EL (cell line): ENCODE measurements at places on chromosomes 4 and X.

DNA sequence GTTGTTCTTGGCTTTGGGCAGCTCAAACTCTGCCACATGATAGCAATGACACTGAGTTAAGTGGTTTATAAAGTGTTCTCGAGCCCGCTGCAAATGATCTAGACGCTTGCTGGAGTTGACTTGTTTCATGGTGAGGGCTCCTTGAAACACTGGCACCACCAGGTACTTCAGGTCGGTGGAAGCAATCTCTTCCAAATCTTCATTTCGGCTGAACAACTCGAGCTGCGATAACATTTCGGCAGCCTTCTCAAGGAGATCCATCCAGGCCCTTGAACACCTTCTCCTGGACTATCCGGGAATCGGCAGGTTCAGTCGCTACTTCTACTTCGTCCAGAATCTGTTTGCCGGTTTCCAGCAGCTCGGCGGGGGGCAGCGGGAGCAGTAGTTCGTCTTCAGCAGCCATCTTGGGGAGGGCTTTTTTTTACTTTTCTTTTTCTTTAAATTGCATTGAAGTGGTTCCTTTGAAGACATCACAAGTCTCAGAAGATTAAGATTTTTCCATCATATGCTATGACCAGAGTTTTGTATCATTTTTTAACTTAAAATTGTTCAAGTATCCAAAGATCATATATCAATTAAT lies 28.0 kb downstream of the HNRNPDL start:
- no peak for DNase-seq

GRCh38 chr4:122456231-122457116 lies at the start of gene IL2:
Gene IL2 (minus strand): TSS chr4:122456725. CDS start chr4:122456440, 285 bp downstream.
- no peak for DNase-seq

- no peak for DNase-seq
Measured at GRCh38 chrX:131791608-131792355, 231.3 kb upstream of the STK26 start.

DNA sequence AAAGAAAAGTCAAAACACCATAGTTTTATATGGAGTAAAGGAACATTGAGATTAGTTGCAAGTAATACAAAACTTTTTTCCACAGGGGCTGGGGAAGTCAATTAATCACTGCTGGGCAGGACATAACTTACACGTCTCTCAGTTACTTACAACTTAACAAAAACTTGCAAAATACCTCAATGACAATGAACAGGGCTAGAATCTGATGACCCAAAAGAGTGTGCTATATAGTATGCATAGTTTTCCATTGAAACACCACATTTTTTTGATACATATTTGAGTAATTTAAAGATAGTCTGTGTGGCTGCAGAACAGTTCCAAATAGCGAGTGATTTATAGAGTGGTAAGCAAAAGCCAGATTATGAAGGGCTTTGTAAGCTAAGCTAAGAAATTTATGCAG lies 172.3 kb upstream of the TRPC5 start:
- DNase-seq: no peak

GRCh38 chr4:74531963-74532794 lies 87.2 kb downstream of the AREG start:
- peak; percentile 71 for DNase-seq

DNA sequence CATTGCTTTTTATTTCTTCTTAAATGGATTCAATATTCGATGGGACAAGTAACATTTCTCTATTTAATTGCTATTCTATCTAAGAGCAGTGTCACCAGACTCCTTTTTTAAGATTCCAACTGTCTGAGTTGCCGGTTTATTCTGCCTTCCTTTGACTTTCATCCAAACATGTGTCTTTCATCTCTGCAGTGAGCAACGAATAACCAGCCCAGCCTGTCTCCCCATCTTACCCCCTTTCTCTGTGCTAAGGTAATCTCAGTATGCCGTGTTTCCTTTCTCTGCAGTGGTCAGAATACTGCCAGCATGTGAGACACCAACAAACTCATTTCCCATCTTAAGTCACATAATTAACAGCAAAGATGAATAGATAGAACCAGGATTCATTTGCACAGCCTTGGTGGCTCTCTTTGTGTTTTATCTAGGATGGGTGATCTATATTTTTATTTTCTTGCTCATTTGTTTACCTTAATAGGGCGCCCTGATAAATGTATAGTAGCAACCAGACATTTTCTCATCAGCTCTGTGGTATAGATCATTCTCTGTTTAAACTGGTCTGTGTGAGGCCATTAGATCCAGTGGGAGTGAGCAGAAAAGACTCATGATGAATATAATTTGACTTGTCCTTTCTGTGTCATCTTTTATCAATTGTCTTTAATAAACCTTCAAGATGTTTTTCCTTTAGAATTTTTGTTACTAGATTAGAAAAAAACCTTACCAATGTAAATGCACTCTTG lies 394.8 kb upstream of the IGFBP7 start:
- DNase-seq: no peak

- DNase-seq: no peak
Measured at GRCh38 chrX:153736871-153737441, 12.3 kb downstream of the ABCD1 start.
